CD8-positive, alpha-beta memory T cell (primary cell): ENCODE measurements at places on chromosomes 16 and 17. TPM values are rescaled to one million over a fixed set of nuclear protein-coding genes. Genes with fewer than 3 reads are reported as not detected.

The DYNLL2 gene
- 40.3 TPM for total RNA-seq

- H3K27me3 ChIP-seq, result no peaks in the 10 kb centered on the region
- H3K4me3 ChIP-seq, result no peak overlapping the region
- no peak for DNase-seq
- H3K4me1 ChIP-seq, result no peaks in the 10 kb centered on the region
Observed at GRCh38 chr16:54503011-54503855, 216.6 kb upstream of the IRX3 start.

The TBC1D26 gene
- total RNA-seq, result 0.26 TPM

DNA sequence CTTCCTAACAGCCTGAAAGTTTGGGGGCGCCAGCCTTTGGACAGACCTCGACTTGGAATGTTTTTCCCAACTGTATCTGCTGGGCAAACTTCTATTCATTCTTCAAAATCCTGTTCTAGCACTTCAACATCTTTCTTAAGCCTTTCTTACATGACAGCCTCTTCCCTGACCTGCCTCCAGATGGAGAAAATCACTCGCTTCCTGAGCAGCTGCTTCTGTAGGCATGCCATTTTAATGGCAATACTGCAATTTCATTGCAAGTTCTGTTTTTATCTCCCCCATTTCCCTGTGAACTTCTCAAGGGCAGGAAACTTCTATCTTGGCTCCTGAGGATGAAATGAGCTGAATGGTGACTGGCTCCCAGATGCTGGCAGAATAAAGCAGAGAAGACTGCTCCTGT lies 128.8 kb upstream of the ASIC2 start:
- H3K36me3 ChIP-seq, result no peaks in the 10 kb centered on the region
- H3K27ac ChIP-seq, result no peak overlapping the region
- no peak overlapping the region for H3K4me3 ChIP-seq
- no peaks in the 10 kb centered on the region for H3K27me3 ChIP-seq
- no peaks in the 10 kb centered on the region for H3K4me1 ChIP-seq

- H3K27ac ChIP-seq, result no peak overlapping the region
- no peak for DNase-seq
- no peaks in the 10 kb centered on the region for H3K27me3 ChIP-seq
- no peak overlapping the region for H3K4me3 ChIP-seq
- H3K36me3 ChIP-seq, result no peaks in the 10 kb centered on the region
- no peaks in the 10 kb centered on the region for H3K4me1 ChIP-seq
Observed at GRCh38 chr17:70205401-70205800, 36.1 kb downstream of the KCNJ2 start.

DNA sequence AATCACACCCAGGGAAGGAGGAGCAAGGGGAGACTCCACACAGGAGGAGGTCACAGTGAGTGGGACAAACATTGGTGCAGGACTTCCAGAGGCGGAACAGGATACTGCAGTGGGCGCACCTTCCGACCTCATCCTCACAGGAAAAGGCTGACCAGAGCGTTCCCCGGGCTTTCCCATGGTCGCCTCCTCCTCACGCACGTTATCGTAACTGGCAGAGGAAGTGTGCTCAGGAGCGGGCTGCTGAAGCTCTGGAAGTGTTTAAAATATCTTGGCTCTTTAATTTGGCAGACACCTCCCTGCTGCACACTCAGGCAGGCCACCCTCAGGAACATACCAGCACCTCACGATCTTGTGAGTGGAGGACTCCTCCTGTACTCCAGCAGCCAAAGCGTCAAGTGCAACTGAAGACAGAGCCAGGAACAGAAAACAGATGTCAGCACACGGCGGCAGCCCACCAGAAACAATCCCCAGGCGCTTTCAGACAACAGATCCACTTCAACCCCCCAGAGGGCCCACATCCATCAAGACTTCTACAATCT lies 17.5 kb downstream of the FANCA start:
- no peak overlapping the region for H3K27ac ChIP-seq
- DNase-seq, result no peak
- H3K36me3 ChIP-seq, result no peaks in the 10 kb centered on the region
- H3K4me3 ChIP-seq, result no peak overlapping the region
- no peaks in the 10 kb centered on the region for H3K27me3 ChIP-seq

- H3K27ac ChIP-seq, result peak overlapping the region; percentile 51
- no peaks in the 10 kb centered on the region for H3K36me3 ChIP-seq
- H3K4me1 ChIP-seq, result peaks cover 33% of the 10 kb centered on the region
Observed at GRCh38 chr17:47694581-47695428, 844 bp downstream of the TBKBP1 start.

- no peak overlapping the region for H3K4me3 ChIP-seq
- no peak overlapping the region for H3K27ac ChIP-seq
Observed at GRCh38 chr16:13148294-13148693, 246.9 kb downstream of the SHISA9 start.

The PIMREG gene
- total RNA-seq, result 1.6 TPM

DNA sequence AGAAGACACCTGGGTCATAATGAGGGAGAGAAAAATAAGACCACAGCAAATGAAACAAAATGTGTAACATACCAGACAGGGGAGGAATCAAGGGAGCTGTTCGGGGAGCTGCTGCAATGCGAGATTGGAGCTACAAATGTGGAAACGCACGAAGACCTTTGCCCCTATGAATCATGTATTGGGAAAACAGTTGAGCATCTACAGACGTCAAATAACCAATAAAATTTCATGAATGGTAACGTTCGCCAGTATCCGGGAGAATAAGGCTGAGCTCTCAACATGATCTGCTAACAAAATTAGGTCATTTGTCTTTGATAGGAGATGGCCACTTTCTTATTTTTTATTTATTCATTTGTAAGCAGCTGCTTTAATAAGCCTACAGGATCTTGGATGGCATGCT lies 486.2 kb upstream of the RBFOX1 start:
- H3K27ac ChIP-seq, result no peak overlapping the region
- no peak for DNase-seq
- no peaks in the 10 kb centered on the region for H3K36me3 ChIP-seq
- H3K4me3 ChIP-seq, result no peak overlapping the region

- H3K36me3 ChIP-seq, result no peaks in the 10 kb centered on the region
- no peak overlapping the region for H3K4me3 ChIP-seq
- H3K4me1 ChIP-seq, result no peaks in the 10 kb centered on the region
- no peak for DNase-seq
- H3K27ac ChIP-seq, result no peak overlapping the region
- no peaks in the 10 kb centered on the region for H3K27me3 ChIP-seq
Observed at GRCh38 chr16:17159617-17160016, 311.1 kb downstream of the XYLT1 start.

The MMP28 gene
- not detected for total RNA-seq

The KRT12 gene
- total RNA-seq, result not detected

The SPECC1 gene
- total RNA-seq, result 13.4 TPM

- H3K36me3 ChIP-seq, result peaks cover 16% of the 10 kb centered on the region
- H3K4me1 ChIP-seq, result no peaks in the 10 kb centered on the region
- no peak overlapping the region for H3K27ac ChIP-seq
- DNase-seq, result peak; percentile 59
- no peaks in the 10 kb centered on the region for H3K27me3 ChIP-seq
- no peak overlapping the region for H3K4me3 ChIP-seq
Observed at GRCh38 chr16:67928561-67929364, 2.9 kb downstream of the CTRL start.

- no peaks in the 10 kb centered on the region for H3K27me3 ChIP-seq
- no peaks in the 10 kb centered on the region for H3K36me3 ChIP-seq
- H3K27ac ChIP-seq, result peak overlapping the region; percentile 87
- H3K4me3 ChIP-seq, result peak overlapping the region; percentile 55
- DNase-seq, result peak; percentile 35
Observed at GRCh38 chr17:39867084-39867879, 720 bp upstream of the ZPBP2 start.

The GPRC5C gene
- total RNA-seq, result 0.27 TPM

The SLFN13 gene
- total RNA-seq, result 24.4 TPM

DNA sequence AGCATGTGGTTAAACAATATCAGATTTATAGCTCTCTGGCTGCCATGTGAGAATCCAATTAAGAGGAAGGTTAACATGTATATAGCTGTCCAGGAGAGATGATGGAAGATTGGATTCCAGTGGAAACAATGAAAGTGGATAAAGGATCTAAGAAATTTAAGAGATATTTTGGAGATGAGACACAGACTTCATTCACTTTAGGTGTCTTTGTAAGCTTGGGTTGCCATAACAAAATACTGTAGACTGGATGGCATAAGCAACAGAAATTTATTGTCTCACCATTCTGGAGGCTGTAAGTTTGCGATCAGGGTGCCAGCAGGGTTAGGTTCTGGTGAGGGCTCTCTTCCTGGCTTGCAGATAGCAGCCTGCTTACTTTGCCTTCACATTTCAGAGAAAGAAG lies 155.9 kb upstream of the MYOCD start:
- no peak overlapping the region for H3K4me3 ChIP-seq
- no peaks in the 10 kb centered on the region for H3K4me1 ChIP-seq
- no peak overlapping the region for H3K27ac ChIP-seq
- H3K36me3 ChIP-seq, result no peaks in the 10 kb centered on the region

GRCh38 chr16:85829171-85829719 lies 29.8 kb downstream of the COX4I1 start:
- H3K4me1 ChIP-seq, result peaks cover 9% of the 10 kb centered on the region
- peak; percentile 18 for DNase-seq

DNA sequence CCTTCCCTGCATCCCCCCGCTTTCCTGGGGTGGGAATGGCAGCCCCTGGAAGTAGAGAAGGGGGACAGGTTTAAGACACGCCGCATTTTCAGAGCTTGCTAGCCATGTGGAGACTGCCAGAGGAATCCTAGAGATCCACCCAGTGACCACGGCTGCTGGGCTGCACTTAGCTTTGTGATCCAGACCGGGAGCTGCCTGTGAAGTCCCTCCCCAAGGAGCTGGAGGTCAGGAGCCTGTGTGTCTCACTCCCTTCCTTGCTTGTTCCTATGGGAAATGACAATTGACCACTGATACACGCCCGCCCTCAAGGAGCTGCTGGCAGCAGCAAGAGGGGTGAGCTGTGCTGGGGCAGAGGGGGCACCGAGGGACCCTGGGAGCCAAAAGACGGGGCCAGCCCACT lies 73.7 kb downstream of the SREBF1 start:
- H3K36me3 ChIP-seq, result no peaks in the 10 kb centered on the region
- DNase-seq, result no peak
- no peak overlapping the region for H3K27ac ChIP-seq
- no peaks in the 10 kb centered on the region for H3K27me3 ChIP-seq
- H3K4me3 ChIP-seq, result no peak overlapping the region

The ADAT1 gene
- 57.9 TPM for total RNA-seq

The HOXB6 gene
- total RNA-seq, result 0.37 TPM

The CYB561 gene
- total RNA-seq, result 16.6 TPM

The CENPN gene
- 53.7 TPM for total RNA-seq

- DNase-seq, result no peak
- no peak overlapping the region for H3K4me3 ChIP-seq
- peak overlapping the region; percentile 76 for H3K27ac ChIP-seq
- peaks cover 30% of the 10 kb centered on the region for H3K4me1 ChIP-seq
Observed at GRCh38 chr17:49000943-49001342, 3.8 kb downstream of the IGF2BP1 start.

DNA sequence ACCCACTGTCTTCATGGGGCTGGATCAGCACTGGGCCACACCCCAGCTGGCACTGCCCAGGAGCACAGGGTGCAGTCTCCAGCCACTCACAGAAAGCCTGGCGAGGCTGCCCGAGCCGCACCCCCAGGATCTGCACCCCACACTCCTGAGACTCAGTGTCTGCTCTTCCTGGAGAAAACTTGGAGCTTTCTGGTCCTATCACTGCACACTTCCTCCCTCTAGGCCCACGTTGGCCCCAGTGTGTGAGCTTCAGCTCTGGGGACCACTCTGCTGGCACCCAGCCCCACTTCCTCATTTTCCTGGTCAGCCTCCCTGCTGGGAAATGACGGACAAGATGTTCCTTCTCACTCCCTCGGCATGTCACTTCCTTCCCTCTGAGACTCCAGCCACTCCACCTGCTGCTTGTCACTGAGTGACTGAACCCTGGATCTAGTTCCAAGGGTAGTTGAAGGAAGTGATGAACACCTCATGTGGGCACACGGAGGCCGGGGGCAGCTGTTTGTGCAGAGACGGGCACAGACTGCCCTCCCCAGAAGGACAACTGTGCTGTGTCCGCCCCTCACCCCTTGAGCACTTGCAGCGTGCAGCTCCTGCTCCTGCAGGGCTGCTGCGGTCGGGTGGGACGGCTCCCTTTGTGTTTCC lies 29.0 kb downstream of the ZC3H18 start:
- H3K4me1 ChIP-seq, result no peaks in the 10 kb centered on the region
- H3K27ac ChIP-seq, result no peak overlapping the region
- H3K36me3 ChIP-seq, result peaks cover 44% of the 10 kb centered on the region
- H3K27me3 ChIP-seq, result no peaks in the 10 kb centered on the region

DNA sequence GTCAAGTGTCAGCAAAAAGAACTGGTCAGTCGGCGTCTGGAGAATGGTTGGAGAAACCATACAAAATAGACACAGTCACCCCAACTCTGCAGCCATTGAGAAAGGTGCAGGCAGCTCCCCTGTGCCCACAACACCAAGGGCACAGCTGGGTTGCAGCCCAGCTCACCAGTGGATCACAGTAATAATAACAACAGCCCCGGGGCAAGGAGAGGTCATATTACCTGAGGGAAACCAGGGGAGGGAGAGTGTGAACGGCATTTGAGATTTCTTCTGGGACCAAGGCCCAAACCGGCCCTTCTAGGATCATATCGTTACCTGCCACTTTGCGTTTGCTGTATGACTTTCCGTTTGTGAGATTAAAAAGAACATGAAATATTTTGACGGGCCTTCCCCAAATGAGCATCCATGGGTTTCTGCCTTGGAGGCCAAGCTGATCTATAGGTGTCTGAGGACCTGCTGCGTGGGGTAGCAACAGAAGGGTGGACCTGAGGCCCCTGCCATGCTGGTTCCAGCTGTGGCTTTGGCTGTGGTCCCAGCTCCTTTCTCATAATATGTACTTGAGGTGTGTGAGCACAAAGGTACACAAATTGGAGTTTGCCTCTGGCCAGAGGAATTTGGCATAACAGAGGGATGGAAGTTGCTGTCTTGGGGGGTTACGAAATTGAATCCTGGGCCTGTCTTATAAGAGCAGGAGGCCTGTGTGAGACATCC lies 154.6 kb downstream of the CMIP start:
- no peak overlapping the region for H3K4me3 ChIP-seq
- H3K4me1 ChIP-seq, result no peaks in the 10 kb centered on the region
- no peaks in the 10 kb centered on the region for H3K36me3 ChIP-seq
- H3K27me3 ChIP-seq, result no peaks in the 10 kb centered on the region
- H3K27ac ChIP-seq, result no peak overlapping the region
- no peak for DNase-seq

GRCh38 chr17:3974138-3974687 lies 10.0 kb upstream of the ATP2A3 start:
- H3K27ac ChIP-seq, result peak overlapping the region; percentile 38
- peaks cover 17% of the 10 kb centered on the region for H3K4me1 ChIP-seq
- H3K4me3 ChIP-seq, result no peak overlapping the region
- H3K36me3 ChIP-seq, result no peaks in the 10 kb centered on the region
